ENCODE measurements at places on chromosomes 12 and 14. TPM values are rescaled to one million over a fixed set of nuclear protein-coding genes. Genes with fewer than 3 reads are reported as not detected.
A peak's percentile ranks its signal among the peaks of the same experiment; 100 is the strongest.

Gene PPM1H
- total RNA-seq, result 46.9 TPM

- peaks cover 26% of the 10 kb centered on the region for H3K36me3 ChIP-seq
- no peaks in the 10 kb centered on the region for H3K27me3 ChIP-seq
- peak overlapping the region; percentile 69 for H3K27ac ChIP-seq
- no peak overlapping the region for H3K4me3 ChIP-seq
- DNase-seq, result no peak
- no peaks in the 10 kb centered on the region for H3K4me1 ChIP-seq
These were observed 8.7 kb downstream of the EMG1 start for GRCh38 chr12:6979453-6979852.

GRCh38 chr12:3216726-3217682 is 139.8 kb downstream of the TSPAN9 start:
- no peak overlapping the region for H3K4me3 ChIP-seq
- peak overlapping the region; percentile 79 for H3K27ac ChIP-seq
- DNase-seq, result no peak
- H3K27me3 ChIP-seq, result no peaks in the 10 kb centered on the region
- peaks cover 26% of the 10 kb centered on the region for H3K4me1 ChIP-seq

GRCh38 chr14:61568572-61569011 is 126.7 kb upstream of the HIF1A start:
- no peaks in the 10 kb centered on the region for H3K27me3 ChIP-seq
- DNase-seq, result no peak
- H3K4me3 ChIP-seq, result peak overlapping the region; percentile 24
- H3K36me3 ChIP-seq, result no peaks in the 10 kb centered on the region
- peak overlapping the region; percentile 74 for H3K27ac ChIP-seq

- no peaks in the 10 kb centered on the region for H3K4me1 ChIP-seq
- H3K27ac ChIP-seq, result peak overlapping the region; percentile 72
- H3K4me3 ChIP-seq, result peak overlapping the region; percentile 94
- H3K36me3 ChIP-seq, result no peaks in the 10 kb centered on the region
These were observed 556 bp downstream of the PHETA1 start for GRCh38 chr12:111368291-111368787.

Data from prostate gland (tissue), 2 donors.